Occipital lobe (tissue), 3 donors: ENCODE measurements at places on chromosomes 11 and 22. TPM values are rescaled to one million over a fixed set of nuclear protein-coding genes. Genes with fewer than 3 reads are reported as not detected.

The NUP160 gene
- 63.5 TPM for total RNA-seq

The TESMIN gene
- total RNA-seq: 0.94 TPM

The GLYATL2 gene
- 1.2 TPM for total RNA-seq

The OR52E8 gene
- not detected for total RNA-seq

DNA sequence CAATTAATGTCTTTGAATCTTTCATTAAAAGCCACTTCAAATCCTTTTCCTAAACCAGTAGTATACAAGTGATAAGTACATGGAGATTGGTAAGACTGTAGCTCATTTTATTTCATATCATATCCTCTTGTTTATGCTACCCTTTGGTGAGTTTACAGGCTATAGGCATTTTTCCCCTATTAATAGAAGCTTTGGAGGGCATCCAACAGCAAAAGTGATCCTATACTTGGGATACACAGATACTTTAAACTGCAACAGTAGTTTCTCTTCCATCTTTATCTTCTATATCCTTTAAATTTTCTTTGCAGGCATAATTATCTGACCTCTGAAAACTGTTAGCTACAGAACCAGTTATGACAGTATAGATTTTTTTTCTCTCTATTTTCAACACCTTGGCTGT lies 114.5 kb upstream of the SPON1 start:
- DNase-seq: no peak

DNA sequence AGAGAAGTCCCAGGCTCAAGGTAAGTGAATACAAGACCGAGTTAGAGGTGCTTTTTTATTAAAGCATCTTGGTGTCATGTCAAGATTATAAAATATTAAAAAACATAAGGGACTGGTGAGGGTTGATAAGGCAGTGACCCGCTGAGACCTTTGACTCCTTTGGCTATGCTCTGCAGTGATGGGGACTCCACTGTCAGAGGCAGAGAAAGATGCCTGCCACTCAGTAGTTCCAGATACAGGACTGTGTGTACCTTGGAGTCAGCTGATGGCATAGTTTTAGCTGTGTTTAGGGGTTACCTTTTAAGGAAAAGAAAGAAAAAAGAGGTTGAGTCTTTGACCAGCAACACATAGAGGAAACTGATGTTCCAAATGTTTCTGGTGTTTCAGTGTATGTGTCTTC lies 40.8 kb downstream of the SHISA8 start:
- DNase-seq: no peak

DNA sequence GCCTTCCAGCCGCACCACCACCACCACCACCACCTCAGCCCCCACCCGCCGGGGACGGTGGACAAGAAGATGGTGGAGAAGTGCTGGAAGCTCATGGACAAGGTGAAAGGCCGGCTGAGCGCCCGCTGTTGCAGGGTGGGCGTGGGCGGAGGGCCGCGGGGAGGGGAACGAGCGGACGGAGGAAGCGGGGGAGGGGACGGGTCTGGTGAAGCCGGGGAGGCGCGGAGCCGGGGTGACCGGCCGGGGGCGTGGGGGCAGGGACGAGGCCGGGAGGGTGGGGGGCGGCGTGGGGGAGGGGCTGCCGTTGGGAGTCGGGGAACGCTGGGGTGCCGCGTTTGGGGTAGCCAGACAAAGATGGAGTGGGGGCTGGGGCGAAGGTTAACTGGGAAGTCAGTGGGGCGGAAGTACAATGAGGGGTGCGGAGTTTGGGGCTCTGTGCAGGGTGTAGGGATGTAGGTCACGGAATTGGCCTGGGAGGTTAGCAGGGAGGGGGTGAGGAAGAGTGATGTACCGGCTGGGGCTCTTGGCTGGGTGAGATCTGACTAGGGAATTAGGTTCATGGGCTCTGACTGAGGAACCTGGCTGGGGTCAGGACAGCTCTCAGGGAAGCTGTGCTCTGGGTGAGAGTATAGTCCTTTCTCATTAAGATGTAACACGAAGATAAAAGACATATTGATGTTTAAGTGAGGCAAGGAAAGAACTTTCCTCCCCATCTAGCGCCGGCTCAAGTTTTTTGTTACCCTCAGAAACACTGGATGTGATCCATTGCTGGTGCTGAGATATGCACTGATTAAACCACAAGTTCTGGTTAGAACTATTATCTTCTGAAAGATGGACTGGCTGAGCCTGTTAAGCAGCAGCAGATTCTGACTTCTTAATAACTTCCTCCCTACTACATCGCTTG lies 624 bp downstream of the CBL start:
- DNase-seq: peak; percentile 65

DNA sequence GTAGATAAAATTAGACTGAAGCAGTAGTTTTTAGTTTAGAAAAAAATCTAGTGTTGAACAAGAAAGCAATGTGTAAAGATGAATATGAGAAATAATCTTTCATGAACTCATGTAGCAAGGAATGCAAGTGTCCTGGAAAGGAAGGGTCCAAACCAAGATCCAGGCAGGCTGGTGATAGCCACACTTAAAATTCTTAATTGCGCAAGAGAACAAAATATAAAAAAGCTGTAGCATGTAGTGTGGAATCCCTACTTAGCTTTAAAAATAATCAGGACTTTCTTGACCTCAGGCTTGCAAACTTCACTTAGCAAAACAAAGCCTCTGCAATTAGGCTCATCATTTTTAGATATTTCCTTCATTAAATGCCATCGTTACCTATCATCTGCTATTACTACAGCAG lies 2186.1 kb upstream of the RAG2 start:
- no peak for DNase-seq

DNA sequence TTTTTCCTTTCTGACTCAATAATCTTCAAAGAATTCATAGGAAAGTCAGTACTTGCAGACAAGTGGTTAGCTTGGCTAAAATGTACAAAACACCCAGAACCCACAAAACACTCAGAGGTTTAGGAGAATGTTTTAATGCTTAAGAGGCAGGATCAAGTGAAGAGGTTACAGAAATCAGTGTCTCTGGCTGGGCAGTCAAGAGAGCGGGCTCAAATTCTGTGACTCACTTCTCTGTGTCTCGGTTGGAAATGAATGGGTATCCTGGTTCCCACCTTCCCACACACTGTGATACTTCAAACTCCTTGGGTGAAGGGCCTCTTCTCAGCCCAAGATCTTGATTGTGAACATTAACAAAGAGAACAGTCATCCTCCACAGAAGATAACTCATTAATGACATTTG lies 3.8 kb downstream of the MPEG1 start:
- no peak for DNase-seq

GRCh38 chr22:47207387-47207786 lies 444.9 kb downstream of the TBC1D22A start:
- no peak for DNase-seq
